RPMI8226 (cell line): ENCODE measurements at places on chromosomes 12 and 14.

- DNase-seq = peak; percentile 60
Observed at GRCh38 chr12:25056011-25056410, 107.1 kb upstream of the BCAT1 start.

DNA sequence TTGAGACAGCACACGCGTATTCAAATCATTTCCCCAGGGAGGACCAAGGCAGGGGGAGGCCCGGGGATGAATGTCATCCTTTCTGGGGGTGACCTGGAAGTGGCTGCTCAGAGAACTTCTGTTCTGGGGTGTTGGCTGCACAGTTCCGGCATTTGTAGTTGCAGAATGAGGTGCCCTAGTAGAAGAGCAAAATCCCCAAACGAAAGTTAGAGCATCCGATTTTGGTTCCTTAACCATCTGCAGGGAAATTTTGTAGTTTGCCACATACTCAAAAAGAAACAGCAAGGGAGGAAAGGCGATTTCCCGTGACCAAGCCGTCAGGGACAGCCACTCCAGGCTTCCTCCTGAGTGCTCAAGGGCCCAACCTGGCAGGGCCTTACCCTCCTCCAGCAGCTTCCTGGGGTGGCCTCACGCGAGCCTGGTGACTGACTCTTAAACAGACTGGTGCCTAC, 13.0 kb upstream of the TRAF3 start:
- DNase-seq = no peak

DNA sequence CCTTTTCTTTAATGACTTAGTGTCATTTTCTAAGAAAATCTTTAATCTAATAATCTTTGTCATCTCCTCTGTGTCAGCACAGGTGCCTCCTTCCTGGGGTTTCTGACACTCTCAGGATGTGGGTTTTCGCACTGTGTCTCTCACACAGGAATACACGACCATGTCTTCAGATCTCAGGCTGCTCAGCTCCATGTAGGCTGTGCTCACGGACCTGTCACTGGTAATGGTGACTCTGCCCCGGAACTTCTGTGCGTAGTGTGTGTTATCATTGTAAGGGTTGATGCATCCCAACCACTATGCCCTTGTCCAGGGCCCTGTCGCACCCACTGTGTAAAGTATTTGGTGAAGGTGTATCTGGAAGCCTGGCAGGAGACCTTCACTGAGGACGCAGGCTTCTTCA, 647.8 kb downstream of the TMEM121 start:
- no peak for DNase-seq

DNA sequence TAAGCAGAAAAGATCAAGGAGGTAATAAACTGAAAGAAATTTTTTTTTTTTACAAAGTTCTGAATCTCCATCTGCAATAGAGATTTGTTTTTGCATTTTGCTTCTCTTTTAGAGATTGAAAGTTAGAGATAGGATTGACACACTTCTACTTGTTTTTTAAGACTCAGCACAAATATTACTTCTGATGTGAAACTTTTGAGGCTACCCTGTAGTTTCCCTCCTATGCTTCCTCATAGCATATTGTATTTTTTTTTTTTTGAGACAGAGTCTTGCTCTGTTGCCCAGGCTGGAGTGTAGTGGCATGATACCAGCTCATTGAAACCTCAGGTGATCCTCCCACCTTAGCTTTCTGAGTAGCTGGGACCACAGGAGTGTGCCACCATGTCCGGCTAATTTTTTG, 32.1 kb upstream of the SGPP1 start:
- DNase-seq = peak; percentile 25

DNA sequence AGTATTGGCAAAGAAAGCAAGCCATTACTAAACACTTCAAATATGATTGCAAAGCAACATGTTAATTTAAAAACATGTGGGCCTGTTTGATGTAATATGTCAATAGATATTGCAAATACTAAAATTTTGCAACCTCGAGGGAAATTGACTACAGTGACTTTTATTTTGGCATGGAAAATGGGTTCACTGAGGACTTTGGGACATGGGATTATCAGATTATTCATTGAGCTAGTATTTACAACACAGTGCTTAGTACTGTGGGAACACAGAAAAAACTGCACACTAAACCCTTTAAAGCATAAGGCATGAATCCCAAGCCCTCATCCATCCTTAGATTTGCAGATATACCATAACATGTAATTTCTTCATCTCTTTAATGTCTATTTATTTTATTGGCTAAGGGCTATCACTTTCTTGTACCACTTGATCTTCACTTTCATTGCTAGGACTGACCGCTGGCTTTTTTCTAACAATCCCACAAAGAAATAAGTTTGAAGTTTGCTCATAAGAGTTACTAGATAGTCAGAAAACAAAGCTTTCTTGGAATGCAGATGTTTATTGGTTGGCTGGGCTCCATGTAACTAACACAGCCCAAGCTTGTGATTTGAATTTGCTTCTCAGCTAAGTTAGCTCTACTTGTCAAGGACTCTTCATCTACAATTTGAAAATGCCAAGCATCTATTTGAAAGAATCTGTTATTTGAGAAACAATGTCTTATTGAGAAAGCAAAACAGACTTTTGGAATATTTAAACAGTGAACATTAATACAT, 48.7 kb downstream of the PPFIBP1 start:
- no peak for DNase-seq

DNA sequence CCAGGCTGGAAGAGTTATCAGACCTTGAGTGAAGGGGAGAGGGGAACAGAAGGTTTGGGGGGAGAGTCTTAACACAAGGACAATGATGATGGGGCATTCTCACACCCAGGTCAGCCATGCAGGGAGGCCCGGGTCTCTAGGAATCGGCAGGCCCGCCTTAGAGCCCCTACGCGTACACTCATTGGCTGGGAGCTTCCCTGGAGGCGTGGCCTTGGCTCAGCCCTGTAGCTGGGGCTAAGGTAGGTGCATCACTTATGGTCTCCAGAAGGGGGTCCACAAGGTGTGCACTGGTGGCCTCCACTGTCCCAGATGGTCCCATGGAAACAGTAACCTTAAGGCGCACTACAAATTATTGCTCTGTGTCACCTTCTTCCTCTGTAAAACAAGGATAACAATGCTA, 660.1 kb downstream of the MED13L start:
- no peak for DNase-seq
